ENCODE measurements at places on chromosomes 2 and 18.

- no peak for DNase-seq
These were observed 39.6 kb upstream of the CCDC88A start for GRCh38 chr2:55459279-55459678.

DNA sequence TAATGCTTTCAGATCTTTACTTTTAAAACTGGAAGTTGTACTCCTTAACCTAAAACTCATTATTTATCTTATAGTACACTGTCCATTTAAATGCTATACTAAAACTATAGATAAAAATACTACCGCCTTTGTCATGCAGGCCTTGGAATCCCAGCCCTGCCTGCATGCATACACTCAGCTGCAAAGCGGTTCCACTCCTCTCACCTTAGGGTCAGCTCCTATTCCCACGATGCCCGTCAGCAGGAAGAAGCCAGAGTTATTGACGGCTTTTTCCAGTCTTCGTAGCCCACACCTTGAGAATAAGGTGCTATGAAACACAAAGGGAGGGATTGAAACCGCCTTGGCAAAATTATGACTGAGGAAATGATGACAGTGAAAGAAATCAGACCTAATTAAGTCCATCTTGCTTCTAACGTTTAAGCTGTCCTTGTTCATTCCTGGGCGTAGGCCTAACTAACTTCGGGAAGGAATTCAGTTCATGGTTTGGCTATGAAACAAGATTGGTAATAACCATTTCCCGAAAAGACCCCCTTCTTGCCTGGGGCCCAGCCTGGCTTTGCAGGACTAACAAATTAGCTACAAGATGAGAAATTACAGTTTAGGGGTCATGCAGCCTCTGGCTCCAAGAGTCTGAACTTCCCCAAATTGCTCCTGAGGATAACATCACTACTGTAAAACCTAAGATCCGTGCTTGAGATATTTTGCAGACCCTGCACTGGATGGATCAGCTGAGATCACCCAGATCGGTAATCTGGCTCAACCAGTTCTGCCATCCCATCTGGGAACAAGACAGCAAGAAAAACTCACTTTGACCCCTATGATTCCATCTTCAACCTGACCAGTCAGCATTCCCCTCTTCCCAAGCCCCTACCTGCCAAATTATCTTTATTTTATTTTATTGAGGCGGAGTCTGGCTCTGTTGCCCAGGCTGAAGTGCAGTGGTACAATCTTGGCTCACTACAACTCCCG is 17.1 kb downstream of the EPB41L5 start:
- DNase-seq, result no peak

GRCh38 chr2:169116327-169116726 is 47.0 kb downstream of the DHRS9 start:
- DNase-seq, result no peak

GRCh38 chr2:66561645-66562303 is 126.8 kb downstream of the MEIS1 start:
- DNase-seq, result no peak

DNA sequence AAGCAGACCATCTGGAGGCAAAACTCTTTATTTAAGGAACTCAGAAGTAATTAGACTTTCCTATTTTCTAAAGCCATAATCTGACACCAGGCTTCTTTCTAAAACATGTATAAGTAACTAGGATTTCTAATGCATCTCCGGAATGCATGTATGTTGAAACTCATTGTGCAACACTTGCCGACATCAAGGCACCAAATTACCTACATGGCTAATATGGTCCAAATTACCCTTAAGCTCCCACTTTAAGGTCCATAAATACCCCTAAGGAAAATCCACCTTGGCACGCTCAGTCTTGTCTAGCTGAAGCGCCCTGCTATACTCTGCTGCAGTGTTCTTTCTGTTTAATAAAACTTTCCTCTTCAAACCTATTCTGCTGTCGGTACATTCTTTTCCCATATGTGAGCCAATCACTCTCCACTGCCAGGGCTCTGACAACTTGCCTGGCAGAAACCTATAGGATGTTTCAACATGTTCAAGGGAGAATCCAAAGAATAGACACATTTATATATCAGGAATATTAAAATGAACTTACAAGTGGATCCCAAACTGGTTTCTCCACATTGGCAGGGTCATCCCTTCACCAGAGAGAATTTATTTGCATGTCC is 171.9 kb downstream of the GALNT1 start:
- DNase-seq, result no peak

DNA sequence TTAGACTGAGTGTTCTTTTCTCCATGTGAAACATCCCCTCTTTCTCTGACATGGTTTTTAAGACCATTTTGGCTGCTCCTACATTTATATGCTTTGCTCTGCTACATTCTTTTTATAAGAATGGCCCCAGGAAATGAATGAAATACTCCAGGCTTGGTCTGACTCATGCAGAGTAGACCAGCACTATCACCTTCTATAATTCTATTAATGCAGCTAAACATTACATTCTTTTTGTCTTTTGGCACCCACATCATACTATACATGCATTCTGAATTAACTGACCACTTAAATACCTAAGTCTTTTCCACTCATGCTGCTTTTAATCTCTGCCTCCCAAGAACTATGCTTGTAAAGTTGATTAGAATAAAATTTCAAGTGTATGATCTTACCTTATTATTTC is 94.1 kb downstream of the AAK1 start:
- no peak for DNase-seq

GRCh38 chr2:99365661-99366060 is 28.5 kb downstream of the EIF5B start:
- DNase-seq, result no peak

DNA sequence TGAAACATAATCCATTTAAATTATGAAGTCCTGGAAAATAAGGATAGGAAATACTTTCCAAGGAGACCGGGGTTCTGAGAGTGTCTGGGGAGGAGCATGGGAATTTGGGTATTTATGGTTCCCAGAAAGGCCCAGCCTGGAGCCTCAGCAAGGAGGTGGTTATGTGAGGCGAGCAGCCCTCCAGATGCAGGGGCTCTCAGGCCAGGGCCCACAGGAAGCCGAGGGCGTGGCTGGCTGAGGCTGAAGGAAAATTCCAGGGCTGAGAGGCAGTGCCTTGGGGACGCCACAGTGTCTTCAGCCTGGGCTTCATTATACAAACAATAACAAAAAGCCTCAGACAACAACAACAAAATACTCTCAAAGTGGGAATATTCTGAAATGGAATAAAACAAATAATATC is 86.9 kb upstream of the SERPINE2 start:
- no peak for DNase-seq

DNA sequence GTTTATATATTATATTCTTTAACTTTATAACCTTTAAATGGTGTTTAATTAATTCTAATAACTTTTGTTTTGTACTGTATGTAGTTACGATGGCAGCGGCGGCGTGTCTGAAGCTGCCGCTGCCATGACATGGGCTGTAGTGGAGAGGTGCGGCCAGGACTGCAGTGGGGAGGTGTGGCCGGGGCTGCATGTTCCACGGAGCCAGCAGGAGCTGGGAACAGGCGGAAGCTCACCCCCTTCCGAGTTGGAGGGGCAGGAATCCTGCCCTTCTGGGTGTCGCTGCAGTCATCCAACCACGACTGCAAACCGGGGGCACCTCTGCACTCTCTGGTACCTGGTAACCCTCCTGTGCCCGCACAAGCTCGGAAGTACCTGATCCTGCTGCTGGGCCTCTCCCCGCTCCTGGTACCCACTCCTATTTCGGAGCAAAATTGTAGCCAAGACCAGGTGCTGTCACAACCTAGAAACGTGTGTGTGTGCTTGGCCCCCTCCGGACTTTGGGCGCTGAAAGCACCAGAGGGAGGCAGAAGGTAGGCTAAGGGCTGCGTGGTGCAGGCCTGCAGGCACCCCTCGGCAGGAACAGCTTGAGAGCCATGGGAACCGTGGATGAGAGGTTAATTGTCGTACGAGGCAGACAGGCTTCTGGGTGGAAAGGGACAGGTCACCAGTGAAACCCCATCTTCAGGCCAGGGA is 1329.7 kb upstream of the SLC39A10 start:
- DNase-seq, result no peak

DNA sequence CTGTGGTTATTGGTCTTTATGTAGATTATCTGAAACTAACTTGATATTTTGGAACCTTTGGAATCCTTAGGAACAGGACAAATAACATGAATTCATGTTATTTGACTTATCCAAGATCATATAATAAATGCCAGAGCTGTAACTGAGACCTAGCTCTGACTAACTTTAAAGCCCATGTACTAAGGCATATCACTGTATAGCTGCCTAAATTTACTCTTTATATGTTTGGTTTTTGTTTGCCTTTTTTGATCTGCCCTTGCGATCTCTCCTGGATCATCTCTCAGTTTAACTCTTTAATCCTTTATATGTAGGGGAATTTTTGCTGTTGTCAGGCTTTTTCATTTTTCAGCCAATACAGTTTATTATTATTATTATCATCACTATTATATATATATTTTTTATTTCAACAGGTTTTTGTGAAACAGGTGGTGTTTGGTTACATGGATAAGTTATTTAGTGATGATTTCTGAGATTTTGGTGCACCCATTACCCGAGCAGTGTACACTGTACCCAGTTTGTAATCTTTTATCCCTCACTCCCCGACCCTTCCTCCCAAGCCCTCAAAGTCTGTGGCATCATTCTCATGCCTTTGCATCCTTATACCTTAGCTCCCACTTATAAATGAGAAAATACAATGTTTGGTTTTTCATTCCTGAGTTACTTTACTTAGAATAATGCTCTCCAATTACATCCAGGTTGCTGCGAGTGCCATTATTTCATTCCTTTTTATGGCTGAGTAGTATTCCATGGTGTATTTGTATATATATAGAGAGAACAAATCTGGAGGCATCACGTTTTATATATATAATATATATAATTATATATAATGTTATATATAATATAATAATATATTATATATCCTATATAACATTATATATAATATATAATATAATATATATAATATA is 48.9 kb downstream of the APLF start:
- DNase-seq, result no peak

DNA sequence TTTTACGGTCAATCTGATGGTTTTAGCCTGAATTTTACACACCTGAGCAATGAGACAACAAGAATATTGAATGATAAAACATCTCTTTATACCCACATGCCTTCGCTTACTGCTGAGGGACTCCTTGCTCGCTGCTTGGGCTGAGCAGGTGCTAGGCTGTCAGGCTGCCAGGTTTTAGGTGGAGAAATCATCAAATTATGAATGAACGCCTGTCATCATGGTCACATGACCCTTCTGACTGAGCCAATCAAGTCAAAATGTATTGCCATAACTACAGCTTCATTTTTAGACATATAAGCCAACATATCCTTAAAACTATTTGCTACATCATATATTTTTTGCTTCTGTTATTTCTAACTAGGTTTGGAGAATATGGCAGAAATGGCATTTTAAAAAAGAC is 274.0 kb downstream of the LNPK start:
- no peak for DNase-seq

- DNase-seq, result no peak
These were observed 248.6 kb downstream of the NR4A2 start for GRCh38 chr2:156083763-156084493.

DNA sequence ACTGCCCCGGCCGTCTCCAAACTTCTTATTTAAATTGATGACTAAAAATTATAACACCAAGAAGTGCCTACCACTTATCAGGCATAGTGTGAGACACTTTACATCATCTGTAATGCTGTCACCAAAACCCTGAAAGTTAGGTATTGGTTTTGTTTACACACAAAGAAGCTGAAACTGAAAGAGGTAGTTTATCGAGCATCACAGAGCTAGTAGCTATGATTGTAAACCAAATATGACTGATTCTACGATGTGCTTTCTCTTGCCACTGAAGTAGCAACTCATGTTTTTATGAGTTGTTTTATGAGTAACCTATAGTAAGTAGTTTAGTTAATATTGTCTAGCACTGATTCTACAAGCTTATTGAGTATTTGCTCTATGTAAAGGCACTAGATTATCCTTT is 31.5 kb downstream of the DYNC1I2 start:
- DNase-seq, result no peak

- no peak for DNase-seq
These were observed 134.8 kb downstream of the SH3BP4 start for GRCh38 chr2:235086481-235087184.

- DNase-seq, result no peak
These were observed 20.0 kb downstream of the BUB1 start for GRCh38 chr2:110657724-110658305.

DNA sequence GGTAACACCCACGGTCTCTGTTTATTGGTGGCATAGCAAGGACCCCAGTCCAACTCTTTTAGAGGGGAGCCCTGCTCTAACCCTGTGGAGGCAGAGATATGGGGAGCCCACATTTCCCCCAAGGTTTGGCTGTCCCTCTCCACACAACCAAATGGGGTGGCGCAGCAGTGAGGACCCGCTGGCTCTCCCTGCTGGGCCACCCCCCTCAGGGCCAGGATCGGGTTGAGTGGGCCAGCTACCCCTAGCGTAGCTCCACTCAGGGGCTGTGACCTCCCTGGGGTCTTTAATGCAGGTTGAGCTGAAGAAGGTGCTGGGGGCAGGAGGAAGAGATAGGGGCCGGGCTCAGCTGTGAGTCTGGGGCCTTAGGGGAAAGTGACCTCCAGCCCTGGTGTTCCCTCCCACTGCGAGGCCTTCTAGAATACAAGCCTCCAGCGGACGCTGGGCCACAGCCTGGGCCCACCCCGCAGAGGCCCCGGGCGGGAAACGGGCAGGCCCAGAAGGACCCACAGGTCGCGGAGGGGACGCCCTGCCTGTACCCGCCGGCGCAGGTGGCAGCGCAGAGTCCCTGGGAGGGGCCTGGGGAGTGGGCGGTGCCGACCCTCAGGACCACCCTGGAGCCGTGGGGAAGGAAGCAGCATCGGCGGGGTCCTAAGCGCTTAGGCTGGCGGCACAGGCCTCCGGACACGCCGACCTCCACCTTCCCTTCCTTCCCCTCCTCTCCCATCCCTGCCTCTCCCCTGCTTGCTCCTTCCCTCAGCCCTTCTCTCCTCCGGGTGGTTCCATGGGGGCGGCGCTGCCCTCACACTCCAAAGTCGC is 9.6 kb downstream of the CROCC2 start:
- no peak for DNase-seq

- DNase-seq, result no peak
These were observed 187.4 kb downstream of the LPIN1 start for GRCh38 chr2:11933854-11934253.
